ENCODE measurements at places on chromosomes 6 and 20. TPM values are rescaled to one million over a fixed set of nuclear protein-coding genes. Genes with fewer than 3 reads are reported as not detected.

DNA sequence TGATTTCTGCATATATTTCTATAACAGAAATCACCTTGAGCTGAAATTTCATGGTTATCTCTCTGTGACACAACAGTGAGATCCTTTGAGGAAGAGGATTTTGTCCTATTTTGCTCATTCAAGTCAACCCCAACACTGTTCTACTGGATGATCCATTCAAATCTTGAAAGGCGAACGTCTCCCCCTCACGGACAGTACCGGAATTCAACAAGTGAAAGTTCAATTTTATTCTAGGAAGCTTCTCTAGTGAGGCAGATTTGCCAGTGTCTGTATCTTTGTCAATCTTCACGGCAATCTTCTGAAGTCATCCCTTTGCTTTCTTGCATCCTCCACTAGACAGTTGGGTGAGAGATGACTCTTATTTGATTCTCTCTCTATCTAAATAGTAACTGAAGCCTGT, 91.7 kb upstream of the PDE7B start:
- H3K4me3 ChIP-seq, result no peak overlapping the region
- H3K27ac ChIP-seq, result no peak overlapping the region
- peak; percentile 64 for DNase-seq
- H3K36me3 ChIP-seq, result no peaks in the 10 kb centered on the region

- no peaks in the 10 kb centered on the region for H3K27me3 ChIP-seq
- H3K27ac ChIP-seq, result no peak overlapping the region
- H3K4me3 ChIP-seq, result no peak overlapping the region
- no peaks in the 10 kb centered on the region for H3K36me3 ChIP-seq
- peaks cover 3% of the 10 kb centered on the region for H3K4me1 ChIP-seq
These were observed 15.4 kb downstream of the MDFI start for GRCh38 chr6:41653691-41654090.

DNA sequence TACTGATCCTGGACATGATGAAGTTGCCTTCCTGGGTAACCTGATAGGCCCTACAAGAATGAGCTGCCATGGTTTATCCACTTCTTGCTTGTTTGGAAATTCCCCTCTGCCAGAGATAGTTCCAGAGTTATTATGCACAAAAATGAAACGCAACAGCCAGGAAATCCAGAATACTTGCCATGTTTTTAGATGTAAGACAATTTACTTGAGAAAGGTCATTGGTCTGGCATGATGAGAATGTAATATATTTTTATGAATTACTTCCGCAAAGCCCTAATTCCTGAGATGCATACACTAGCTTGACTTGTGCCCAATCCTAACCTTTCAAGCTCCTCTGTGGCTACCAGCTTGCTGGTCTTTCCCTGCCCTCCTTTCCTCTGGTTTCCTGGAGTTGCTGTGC, 27.9 kb upstream of the NT5E start:
- H3K4me1 ChIP-seq, result no peaks in the 10 kb centered on the region
- no peak overlapping the region for H3K4me3 ChIP-seq
- H3K36me3 ChIP-seq, result no peaks in the 10 kb centered on the region

- no peak overlapping the region for H3K4me3 ChIP-seq
- no peak for DNase-seq
- H3K4me1 ChIP-seq, result no peaks in the 10 kb centered on the region
- H3K36me3 ChIP-seq, result no peaks in the 10 kb centered on the region
- no peak overlapping the region for H3K27ac ChIP-seq
- H3K27me3 ChIP-seq, result no peaks in the 10 kb centered on the region
These were observed 74.1 kb upstream of the TCF21 start for GRCh38 chr6:133814797-133815196.

GRCh38 chr6:42021847-42022754, 28.2 kb upstream of the TAF8 start:
- DNase-seq, result peak; percentile 24
- no peak overlapping the region for H3K4me3 ChIP-seq
- no peaks in the 10 kb centered on the region for H3K36me3 ChIP-seq
- H3K27ac ChIP-seq, result no peak overlapping the region

- H3K4me1 ChIP-seq, result no peaks in the 10 kb centered on the region
- DNase-seq, result peak; percentile 67
- H3K4me3 ChIP-seq, result no peak overlapping the region
- no peak overlapping the region for H3K27ac ChIP-seq
- no peaks in the 10 kb centered on the region for H3K27me3 ChIP-seq
These were observed 1.0 kb upstream of the TGM6 start for GRCh38 chr20:2379511-2380229.

- DNase-seq, result no peak
- no peak overlapping the region for H3K27ac ChIP-seq
- H3K27me3 ChIP-seq, result no peaks in the 10 kb centered on the region
These were observed 54.7 kb upstream of the GGTLC1 start for GRCh38 chr20:24043294-24043693.

DNA sequence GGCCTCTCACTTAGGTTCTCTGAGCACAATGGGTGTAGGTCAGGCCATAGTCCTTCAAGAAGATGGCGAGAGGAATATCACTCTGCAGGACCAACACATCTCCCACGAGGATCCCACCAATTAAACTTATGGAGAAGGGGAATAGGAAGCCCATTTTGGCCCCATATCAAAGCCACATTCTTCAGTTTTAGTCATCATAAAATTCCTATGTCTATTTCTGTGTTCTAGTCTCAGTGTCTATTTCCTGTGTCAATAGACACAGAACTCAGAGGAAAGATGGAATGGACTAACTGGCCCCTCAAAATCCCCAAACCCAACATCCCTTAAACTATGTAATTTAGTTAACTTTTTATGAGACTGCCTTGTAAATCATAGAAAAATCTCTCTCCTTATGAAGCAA, 216.8 kb downstream of the HACE1 start:
- no peak for DNase-seq
- 0 out of 2 replicates have a peak, but pooled peaks cover 1% of the 10 kb centered on the region for H3K4me1 ChIP-seq
- H3K4me3 ChIP-seq, result no peak overlapping the region
- no peak overlapping the region for H3K27ac ChIP-seq

DNA sequence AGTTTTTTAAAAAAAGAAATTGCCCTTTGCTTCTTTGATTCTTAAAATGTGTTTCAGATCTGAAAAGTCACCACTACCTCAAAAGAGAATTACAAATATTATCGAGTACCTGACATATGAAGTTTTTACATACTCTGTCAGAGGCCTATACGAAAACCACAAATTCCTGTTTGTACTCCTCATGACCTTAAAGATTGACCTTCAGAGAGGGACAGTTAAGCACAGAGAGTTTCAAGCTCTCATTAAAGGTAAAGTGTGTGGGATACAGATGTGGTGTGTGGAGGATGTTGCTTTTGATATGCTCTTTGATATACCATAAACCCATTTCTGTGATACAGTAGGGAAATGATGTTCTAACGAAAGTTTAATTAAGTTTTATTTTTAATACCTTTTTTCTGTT, 109.8 kb upstream of the GLP1R start:
- no peaks in the 10 kb centered on the region for H3K27me3 ChIP-seq
- H3K27ac ChIP-seq, result no peak overlapping the region
- DNase-seq, result no peak
- no peaks in the 10 kb centered on the region for H3K4me1 ChIP-seq

GRCh38 chr6:13272131-13273046, 55.9 kb downstream of the TBC1D7 start:
- H3K4me3 ChIP-seq, result no peak overlapping the region
- no peaks in the 10 kb centered on the region for H3K36me3 ChIP-seq
- H3K4me1 ChIP-seq, result 0 out of 2 replicates have a peak, but pooled peaks cover 4% of the 10 kb centered on the region

GRCh38 chr6:3542032-3542640, 85.3 kb upstream of the SLC22A23 start:
- H3K4me1 ChIP-seq, result no peaks in the 10 kb centered on the region
- H3K27me3 ChIP-seq, result no peaks in the 10 kb centered on the region
- no peak overlapping the region for H3K4me3 ChIP-seq
- no peak for DNase-seq
- H3K27ac ChIP-seq, result no peak overlapping the region

DNA sequence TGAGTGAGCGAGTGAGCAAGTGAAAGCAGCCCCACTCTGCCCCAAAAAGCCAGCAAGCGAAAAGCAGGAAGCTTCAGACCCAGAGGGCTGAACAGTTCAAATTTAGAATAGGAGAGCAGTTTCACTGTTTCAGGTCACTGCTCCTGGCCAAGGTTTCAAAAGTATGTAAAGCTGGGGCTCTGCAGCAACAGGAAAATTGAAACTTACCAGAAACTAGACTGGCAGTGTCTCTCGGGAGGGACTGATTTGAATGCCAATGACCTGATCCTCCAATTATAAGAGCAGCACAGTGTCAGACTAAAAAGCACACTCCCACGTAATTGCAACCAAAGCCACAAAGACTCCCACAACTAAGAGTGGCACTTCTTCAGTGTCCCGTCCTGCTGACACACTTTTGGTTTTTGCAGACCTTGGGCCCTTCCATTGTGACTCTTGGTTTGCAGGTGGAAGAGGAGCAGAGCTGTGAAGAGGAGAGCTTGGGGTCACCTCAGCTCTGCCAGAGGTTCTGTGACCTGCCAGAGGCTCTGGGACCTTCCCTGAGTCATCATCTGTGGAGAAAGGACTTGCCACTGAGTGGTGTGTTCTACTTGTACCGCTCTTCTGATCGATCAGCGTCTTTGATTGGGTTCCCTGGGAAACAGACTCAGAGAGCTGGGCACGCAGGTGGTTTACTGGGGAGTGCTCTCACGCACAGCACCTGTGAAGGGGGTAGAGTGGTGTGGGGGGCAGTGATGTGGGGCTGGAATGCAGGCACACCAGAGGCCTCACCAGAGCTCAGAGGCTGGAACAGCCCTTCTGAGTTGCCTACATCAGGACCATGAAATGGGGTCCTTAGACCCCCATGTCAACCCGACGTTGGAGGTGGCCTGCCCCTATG, 52.7 kb upstream of the PTGIS start:
- no peak overlapping the region for H3K27ac ChIP-seq
- no peak overlapping the region for H3K4me3 ChIP-seq
- no peaks in the 10 kb centered on the region for H3K36me3 ChIP-seq
- peaks cover 5% of the 10 kb centered on the region for H3K4me1 ChIP-seq
- DNase-seq, result no peak

GRCh38 chr6:151060766-151061531, 178.8 kb upstream of the AKAP12 start:
- no peaks in the 10 kb centered on the region for H3K27me3 ChIP-seq
- no peak for DNase-seq
- H3K27ac ChIP-seq, result no peak overlapping the region
- no peaks in the 10 kb centered on the region for H3K4me1 ChIP-seq

DNA sequence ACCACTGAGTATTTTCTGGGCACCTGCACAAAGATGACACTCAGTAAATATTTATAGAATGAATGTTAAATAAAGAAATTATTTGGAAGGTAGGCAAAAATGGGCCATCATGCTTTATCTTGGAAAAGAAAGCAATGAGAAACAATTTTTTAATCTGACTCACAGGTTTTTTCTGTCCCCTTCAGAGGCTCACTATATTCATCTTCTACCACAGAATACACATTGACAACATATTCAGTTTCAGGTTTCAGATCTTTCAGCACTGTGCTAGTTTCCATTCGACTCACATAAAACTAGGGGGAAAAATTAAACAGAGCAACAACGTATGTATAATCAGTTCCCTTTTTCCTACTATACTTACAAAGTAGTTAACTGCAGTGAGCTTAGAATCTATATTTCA, 58.3 kb downstream of the COL12A1 start:
- no peaks in the 10 kb centered on the region for H3K27me3 ChIP-seq
- H3K36me3 ChIP-seq, result no peaks in the 10 kb centered on the region

DNA sequence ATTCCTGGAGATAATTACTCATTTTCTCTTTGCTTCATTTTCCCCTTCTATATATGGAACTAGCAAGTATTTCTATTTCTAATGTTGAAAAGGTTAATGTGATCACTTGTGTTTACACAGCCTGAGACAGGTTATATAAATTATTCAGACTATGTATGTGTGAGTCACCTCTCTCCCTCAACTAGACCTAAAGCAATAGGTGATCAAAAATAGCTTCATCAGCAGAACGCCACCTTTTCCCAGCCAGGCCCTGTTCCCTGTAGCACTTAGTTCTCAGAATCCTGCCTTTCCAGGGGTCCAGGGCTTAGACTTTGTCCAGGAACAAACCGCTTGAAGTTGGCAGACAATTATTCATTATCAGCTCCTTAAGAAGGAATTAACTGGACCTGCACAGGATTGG, 125.3 kb upstream of the EXOC2 start:
- no peak for DNase-seq
- no peak overlapping the region for H3K27ac ChIP-seq
- H3K36me3 ChIP-seq, result no peaks in the 10 kb centered on the region
- H3K4me3 ChIP-seq, result no peak overlapping the region
- H3K27me3 ChIP-seq, result no peaks in the 10 kb centered on the region

GRCh38 chr20:24444526-24445190, 24.8 kb upstream of the SYNDIG1 start:
- no peaks in the 10 kb centered on the region for H3K27me3 ChIP-seq
- DNase-seq, result no peak
- H3K36me3 ChIP-seq, result no peaks in the 10 kb centered on the region
- no peak overlapping the region for H3K4me3 ChIP-seq
- no peak overlapping the region for H3K27ac ChIP-seq
- H3K4me1 ChIP-seq, result peaks cover 40% of the 10 kb centered on the region

GRCh38 chr6:168417679-168418557, 23.1 kb upstream of the SMOC2 start:
- H3K4me1 ChIP-seq, result no peaks in the 10 kb centered on the region
- no peak for DNase-seq
- H3K27ac ChIP-seq, result no peak overlapping the region
- no peaks in the 10 kb centered on the region for H3K36me3 ChIP-seq
- H3K27me3 ChIP-seq, result no peaks in the 10 kb centered on the region

- H3K4me1 ChIP-seq, result peaks cover 3% of the 10 kb centered on the region
- no peaks in the 10 kb centered on the region for H3K36me3 ChIP-seq
- no peak overlapping the region for H3K4me3 ChIP-seq
- no peak for DNase-seq
These were observed 29.3 kb upstream of the RALY start for GRCh38 chr20:33964441-33964840.

DNA sequence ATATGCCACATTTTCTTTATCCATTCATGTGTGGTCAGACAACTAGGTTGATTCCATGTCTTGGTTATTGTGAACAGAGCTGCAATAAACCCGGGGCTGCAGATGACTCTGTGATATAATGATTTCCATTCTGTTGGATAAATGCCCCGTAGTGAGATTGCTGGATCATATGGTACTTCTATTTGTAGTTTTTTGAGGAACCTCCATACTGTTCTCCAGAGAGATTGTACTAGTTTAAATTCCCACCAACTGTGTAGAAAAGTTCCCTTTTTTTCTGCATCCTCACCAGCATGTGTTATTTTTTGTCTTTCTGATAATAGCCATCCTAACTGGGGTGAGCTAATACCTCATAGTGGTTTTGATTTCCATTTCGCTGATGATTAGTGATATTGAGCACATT, 62.2 kb upstream of the MAP3K4 start:
- no peak overlapping the region for H3K4me3 ChIP-seq
- no peak for DNase-seq
- H3K27ac ChIP-seq, result no peak overlapping the region
- H3K36me3 ChIP-seq, result no peaks in the 10 kb centered on the region
- H3K4me1 ChIP-seq, result peaks cover 11% of the 10 kb centered on the region

Gene FYN
- polyA plus RNA-seq, result 54.9 TPM

Gene CNKSR3
- 2.0 TPM for polyA plus RNA-seq

Gene C4A
- not detected for polyA plus RNA-seq

Gene F13A1
- 0.32 TPM for polyA plus RNA-seq

Gene PLA2G7
- polyA plus RNA-seq, result 2.3 TPM

Gene TULP1
- polyA plus RNA-seq, result 3.8 TPM

Gene KAT14
- polyA plus RNA-seq, result 17.8 TPM
